ENCODE measurements at places on chromosomes 4 and X. TPM values are rescaled to one million over a fixed set of nuclear protein-coding genes. Genes with fewer than 3 reads are reported as not detected.

DNA sequence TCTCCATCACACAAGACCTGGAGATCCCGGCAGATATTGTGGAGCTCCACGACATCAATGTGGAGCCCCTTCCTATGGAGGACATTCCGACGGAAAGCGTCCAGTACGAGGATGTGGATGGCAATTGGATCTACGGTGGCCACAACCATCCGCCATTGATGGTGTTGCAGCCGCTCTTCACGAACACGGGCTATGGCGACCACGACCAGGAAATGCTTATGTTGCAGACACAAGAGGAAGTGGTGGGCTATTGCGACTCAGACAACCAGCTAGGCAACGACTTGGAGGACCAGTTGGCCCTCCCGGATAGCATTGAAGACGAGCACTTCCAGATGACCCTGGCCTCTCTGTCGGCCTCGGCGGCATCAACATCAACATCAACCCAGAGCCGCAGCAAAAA is 717 bp downstream of the YY2 start:
- no peak overlapping the region for H3K27ac ChIP-seq
- H3K27me3 ChIP-seq: no peaks in the 10 kb centered on the region
- DNase-seq: no peak
- peaks cover 3% of the 10 kb centered on the region for H3K36me3 ChIP-seq
- H3K4me1 ChIP-seq: no peaks in the 10 kb centered on the region

DNA sequence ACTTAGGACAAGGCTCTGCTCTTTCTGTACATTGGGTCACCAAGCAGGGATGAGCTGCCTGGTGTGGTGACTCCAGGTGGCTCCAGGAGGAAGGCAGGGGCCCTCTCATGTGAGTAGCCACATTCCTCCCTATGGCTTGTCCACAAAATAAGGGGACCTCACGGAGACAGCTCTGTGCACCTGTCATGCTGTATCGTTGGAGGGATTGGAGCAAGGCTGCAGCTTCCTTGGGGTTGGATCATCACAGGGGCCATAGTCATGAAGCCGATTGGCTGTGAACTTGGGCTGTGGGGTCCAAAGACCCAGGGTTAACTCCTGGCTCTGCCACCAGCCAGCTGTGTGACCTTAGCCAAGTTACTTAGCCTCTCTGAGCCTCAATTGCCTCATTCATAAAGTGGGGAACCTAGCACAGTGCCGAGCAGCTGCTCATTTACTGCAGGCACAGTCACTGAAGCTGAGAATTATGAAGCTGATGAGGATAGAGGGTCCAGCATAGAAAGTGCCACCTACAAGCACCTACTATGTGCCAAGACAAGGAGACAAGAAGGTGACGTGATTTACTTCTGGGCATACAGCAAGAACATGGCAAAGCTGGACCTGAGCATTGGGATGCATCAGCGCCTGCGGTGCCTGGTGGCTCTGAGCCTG is 11.8 kb upstream of the KIAA0232 start:
- H3K27ac ChIP-seq: no peak overlapping the region
- H3K4me3 ChIP-seq: no peak overlapping the region
- H3K36me3 ChIP-seq: no peaks in the 10 kb centered on the region
- no peaks in the 10 kb centered on the region for H3K4me1 ChIP-seq
- peaks cover 4% of the 10 kb centered on the region for H3K27me3 ChIP-seq

DNA sequence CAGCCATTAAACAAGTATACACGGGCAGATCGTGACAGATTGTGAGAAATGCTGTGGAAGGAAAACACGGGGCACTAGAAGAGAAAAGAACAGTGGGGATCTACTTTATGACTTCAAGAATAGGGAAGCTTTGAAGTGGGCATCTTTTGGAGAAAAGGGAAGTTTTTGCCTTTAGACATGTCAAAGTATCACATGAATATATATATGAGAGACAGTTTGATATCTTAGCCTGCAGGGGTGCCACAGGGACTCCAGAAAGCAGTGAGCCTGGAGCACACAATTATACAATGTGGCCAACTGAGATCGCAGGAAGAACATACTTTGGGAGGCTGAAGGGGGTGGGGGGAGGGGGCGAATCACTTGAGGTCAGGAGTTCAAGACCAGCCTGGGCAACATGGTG is 35.7 kb downstream of the RELL1 start:
- no peak overlapping the region for H3K4me3 ChIP-seq
- peaks cover 30% of the 10 kb centered on the region for H3K4me1 ChIP-seq
- peaks cover 3% of the 10 kb centered on the region for H3K36me3 ChIP-seq
- H3K27me3 ChIP-seq: no peaks in the 10 kb centered on the region
- no peak for DNase-seq

- H3K4me1 ChIP-seq: peaks cover under 1% of the 10 kb centered on the region
- H3K27me3 ChIP-seq: no peaks in the 10 kb centered on the region
- H3K4me3 ChIP-seq: no peak overlapping the region
- H3K36me3 ChIP-seq: no peaks in the 10 kb centered on the region
Measured at GRCh38 chrX:154793084-154793795, 12.0 kb downstream of the MPP1 start.

GRCh38 chrX:97401154-97401553 is 517.4 kb downstream of the RPA4 start:
- H3K4me1 ChIP-seq: peaks cover 5% of the 10 kb centered on the region
- H3K36me3 ChIP-seq: no peaks in the 10 kb centered on the region
- H3K27me3 ChIP-seq: no peaks in the 10 kb centered on the region

DNA sequence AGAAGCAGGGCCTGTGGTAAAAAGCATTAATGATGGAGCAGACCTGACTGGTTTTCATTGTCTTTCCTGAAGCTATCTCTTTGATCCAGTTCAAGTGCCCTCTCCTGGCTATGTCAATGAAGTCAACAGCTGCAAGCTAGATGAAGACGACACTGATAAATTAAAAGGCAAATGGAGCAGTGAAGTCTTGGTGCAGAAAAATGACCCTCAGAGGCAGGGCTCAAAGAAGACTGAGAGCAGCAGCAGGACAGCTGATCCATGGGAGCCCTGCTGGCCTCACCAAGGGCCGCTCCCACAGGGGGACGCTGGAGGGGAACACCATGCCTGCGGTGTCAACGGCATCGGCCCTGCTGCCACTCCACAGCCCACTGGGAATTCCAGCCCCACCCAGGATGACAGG is 96.2 kb downstream of the RELL1 start:
- no peaks in the 10 kb centered on the region for H3K36me3 ChIP-seq
- no peak overlapping the region for H3K4me3 ChIP-seq
- no peaks in the 10 kb centered on the region for H3K4me1 ChIP-seq

- no peaks in the 10 kb centered on the region for H3K36me3 ChIP-seq
- H3K27ac ChIP-seq: no peak overlapping the region
- no peaks in the 10 kb centered on the region for H3K4me1 ChIP-seq
- no peak for DNase-seq
Measured at GRCh38 chrX:1925053-1925481, 310.2 kb downstream of the ASMT start.

DNA sequence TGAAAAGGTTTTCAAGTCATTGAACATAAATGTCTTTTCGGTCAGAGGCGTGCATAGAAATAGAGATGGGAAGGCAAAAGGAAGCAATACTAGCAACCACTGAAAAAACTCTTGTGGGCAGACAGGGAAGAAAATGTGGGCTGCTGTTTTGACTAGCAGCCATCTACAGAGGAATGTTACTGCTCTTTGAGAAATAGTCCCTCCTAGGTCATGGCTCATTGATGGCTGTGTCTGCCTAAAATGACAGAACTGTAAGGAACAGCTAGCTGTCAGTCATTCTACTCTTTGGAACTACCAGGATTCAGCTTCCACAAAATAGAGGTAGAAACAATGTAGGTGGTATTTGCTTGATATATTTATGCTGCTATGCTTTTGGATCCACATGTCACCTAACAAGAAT is 26.9 kb upstream of the TMPRSS11B start:
- peaks cover 15% of the 10 kb centered on the region for H3K27me3 ChIP-seq
- DNase-seq: peak; percentile 2
- H3K4me3 ChIP-seq: no peak overlapping the region
- no peak overlapping the region for H3K27ac ChIP-seq
- H3K4me1 ChIP-seq: no peaks in the 10 kb centered on the region
- no peaks in the 10 kb centered on the region for H3K36me3 ChIP-seq

DNA sequence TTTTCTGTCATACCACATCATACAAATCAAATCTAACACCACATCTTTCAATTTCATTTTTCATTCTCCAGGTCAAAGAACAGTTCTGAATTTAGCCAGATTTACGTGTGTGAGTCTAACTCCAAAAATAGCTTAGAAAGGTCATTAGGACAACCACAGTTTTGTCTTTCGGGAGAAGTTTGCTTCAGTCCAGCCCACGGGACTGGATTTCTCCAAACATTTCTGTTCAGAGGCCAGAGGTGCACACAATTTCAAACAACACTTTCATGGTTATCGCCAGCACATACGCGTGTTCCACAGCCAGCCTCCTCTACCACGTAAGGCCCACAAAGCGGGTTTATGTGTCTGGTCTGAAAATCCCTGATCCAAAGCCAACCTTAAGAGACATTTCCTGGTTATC is 65.9 kb downstream of the VEGFC start:
- H3K4me1 ChIP-seq: no peaks in the 10 kb centered on the region
- no peak overlapping the region for H3K27ac ChIP-seq
- no peak for DNase-seq
- H3K36me3 ChIP-seq: no peaks in the 10 kb centered on the region
- H3K4me3 ChIP-seq: no peak overlapping the region

- no peak overlapping the region for H3K4me3 ChIP-seq
- H3K27ac ChIP-seq: no peak overlapping the region
- H3K27me3 ChIP-seq: no peaks in the 10 kb centered on the region
- no peak for DNase-seq
- H3K36me3 ChIP-seq: no peaks in the 10 kb centered on the region
Measured at GRCh38 chrX:13759152-13759718, 24.7 kb downstream of the OFD1 start.

DNA sequence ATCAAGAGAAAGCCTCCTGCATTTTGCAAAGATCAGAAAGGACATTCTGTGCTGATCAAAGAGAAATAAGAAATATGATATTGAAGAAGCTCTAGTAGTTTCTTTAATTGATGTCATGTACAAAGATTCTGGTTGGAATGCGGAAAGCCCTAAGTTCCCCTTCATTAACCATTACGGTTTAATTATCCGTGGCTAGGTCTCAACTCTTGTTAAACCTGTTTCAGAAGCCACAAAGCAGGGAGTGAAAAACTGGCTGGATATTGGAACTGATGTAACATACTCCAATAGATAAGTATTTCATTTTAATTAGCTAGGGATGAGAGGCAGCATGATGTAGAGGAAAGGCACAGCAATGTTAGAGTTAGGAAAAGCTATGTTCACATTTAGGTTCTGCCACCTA is 55.7 kb downstream of the SPANXN3 start:
- no peak for DNase-seq
- H3K4me1 ChIP-seq: no peaks in the 10 kb centered on the region
- no peaks in the 10 kb centered on the region for H3K36me3 ChIP-seq
- no peak overlapping the region for H3K27ac ChIP-seq

DNA sequence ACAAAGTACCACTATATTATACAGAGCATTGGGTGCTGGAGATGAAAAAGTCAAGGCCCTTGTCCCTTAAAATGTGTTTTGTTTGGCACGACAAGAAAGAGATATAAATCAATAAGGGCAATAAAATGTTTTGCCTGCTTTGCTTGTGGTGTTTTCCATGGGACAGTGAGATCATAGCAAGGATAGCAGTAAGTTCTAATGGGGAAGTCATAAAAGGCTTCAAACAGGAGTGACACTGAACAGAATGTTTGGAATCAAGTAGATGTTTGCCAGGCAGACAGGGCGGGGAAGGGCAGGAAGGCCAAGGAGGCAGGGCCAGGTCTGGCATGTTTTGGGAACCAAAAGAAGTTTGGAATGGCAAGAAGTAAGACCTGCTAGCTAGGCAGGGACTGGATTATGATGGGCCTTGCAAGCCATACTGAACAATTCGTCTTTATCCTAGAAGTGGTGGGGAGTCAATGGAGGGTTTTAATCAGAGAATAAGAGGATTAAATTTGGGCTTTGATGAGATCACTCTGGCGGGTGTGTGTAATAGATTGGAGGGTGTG is 16.4 kb downstream of the FGF2 start:
- H3K4me3 ChIP-seq: no peak overlapping the region
- no peaks in the 10 kb centered on the region for H3K4me1 ChIP-seq
- no peaks in the 10 kb centered on the region for H3K27me3 ChIP-seq
- no peak for DNase-seq
- no peaks in the 10 kb centered on the region for H3K36me3 ChIP-seq

Gene NLGN3
- 0.40 TPM for total RNA-seq

Gene NSG1
- 1.0 TPM for total RNA-seq

Gene ZNF732
- 3.1 TPM for total RNA-seq

Gene SSX4B
- not detected for total RNA-seq

Gene MMRN1
- 414 TPM for total RNA-seq

Gene FDCSP
- not detected for total RNA-seq

Measured in endothelial cell of umbilical vein (primary cell).